ENCODE measurements at places on chromosomes 1 and 21.

DNA sequence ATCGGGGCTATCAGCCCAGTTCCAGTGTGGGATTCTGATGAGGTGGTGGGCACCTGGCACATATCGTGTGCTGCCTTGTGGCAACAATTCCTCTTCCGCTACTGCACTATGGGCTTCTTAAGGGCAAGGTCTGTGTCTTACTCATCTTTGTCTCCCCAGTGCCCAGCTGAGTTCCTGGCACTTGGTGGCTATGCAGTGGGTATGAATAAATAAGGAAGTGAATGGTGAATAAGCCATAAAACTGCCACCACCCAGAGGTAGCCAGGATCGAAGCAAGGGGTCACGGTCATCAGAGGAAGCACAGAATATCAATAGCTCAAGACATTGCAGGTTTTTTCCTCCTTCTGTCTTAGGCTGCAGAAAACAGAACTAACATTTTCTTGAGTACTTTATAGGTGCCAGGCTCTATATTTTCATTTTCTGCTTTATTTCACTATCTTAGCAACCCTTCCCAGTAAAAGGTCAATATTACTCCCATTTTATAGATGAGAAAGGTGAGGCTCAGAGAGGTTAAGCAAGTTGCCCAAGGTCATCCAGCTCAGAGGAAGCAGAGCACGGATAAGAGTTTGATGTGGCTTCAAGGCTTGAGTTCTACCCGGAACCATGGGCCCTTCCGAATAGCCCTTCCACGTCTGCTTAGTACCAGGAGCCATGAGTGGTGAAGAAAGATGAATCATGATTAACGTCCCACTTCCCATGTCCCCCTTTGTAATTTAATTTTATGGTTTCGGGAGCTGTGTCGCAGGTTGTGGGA lies 10.2 kb downstream of the C1orf94 start:
- DNase-seq = no peak

GRCh38 chr1:186042230-186042629 lies 308.0 kb downstream of the HMCN1 start:
- DNase-seq = no peak

GRCh38 chr1:3599816-3600215 lies 11.5 kb downstream of the MEGF6 start:
- DNase-seq = no peak

- DNase-seq = no peak
Observed at GRCh38 chr1:69947837-69948236, 257.5 kb downstream of the LRRC40 start.

DNA sequence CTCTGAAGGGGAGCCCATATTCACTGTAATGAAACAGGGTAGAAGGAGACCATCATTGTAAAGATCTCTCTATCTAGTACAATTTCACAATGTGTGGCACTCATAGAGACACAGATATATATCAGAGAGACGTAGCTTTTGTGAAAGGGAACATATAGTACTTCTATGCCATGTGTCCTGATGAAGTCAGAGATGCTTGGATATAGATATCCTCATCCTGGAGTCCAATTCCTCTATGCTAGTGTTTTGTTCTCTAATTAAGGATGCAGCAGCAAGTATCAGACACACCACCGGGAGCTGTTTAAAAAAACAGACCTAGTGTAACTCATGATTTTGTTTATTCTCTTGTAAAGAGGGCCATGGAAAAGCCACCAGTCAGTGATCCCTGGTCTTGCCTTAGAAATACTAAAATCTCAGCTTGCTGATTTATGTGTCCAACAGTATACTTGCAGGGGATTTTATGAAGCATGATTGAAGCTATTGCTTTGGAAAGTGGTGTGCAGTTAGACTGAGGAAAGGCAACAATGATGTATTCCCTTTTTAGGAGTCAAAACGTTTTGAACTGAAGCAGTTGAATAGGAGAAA lies 2.5 kb downstream of the NCAM2 start:
- DNase-seq = no peak

GRCh38 chr1:10245674-10246073 lies 35.3 kb downstream of the KIF1B start:
- DNase-seq = no peak

- DNase-seq = no peak
Observed at GRCh38 chr1:15038232-15039016, 115.1 kb upstream of the TMEM51 start.

DNA sequence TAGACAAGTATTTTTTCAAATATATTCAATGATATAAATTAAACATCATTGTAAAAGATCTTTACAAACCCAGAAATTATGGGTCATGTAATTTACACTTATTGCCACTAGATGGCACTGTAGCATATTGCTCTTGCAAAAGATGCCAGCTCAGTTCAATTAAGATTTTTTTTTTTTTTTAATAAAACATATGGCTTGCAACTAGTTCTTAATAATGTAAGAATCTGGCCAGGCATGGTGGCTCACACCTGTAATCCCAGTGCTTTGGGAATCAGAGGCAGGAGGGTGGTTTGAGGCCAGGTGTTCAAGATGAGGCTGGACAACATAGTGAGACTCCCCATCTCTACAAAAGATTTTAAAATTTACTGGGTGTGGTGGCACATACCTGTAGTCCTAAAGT lies 49.4 kb upstream of the DESI2 start:
- DNase-seq = peak; percentile 4

DNA sequence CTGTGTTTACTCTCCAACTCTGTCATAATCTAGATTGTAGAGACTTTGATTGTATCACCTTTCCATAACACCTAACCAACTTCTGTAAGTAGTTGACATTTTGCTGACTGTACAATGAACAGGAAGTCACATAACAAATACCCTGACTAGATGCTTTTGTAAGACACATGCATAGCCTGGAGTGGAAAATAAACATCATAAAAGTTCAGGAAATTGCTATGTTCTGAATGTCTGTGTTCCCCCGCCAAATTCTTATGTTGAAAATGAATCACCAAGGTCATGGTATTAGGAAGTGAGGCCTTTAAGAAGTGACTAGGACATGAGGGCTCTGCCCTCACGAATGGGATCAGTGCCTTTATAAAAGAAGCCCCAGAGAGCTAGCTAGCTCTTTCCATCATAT lies 40.4 kb upstream of the ZSWIM5 start:
- no peak for DNase-seq

DNA sequence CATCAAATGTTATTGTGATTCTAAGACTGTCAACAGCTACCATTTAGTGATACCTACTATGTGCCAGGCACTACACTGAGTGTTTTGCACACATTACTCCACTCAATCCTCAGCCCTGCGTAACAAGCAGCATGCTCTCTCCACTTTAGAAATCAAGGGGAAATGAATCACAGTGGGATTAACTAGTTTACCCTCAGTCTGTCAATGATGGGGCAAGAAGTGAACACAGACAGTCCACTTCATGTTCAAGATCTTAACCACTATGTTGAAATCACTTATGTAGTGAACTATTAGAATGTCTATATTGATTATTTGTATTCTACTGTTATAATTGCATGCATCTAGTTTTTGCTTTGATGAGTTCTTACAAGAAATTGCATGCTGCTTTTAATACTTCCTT lies 165.3 kb downstream of the LTN1 start:
- DNase-seq = no peak

Data from hippocampal formation (tissue), 2 donors.